BJ (cell line): ENCODE measurements at places on chromosomes 6 and 20.

DNA sequence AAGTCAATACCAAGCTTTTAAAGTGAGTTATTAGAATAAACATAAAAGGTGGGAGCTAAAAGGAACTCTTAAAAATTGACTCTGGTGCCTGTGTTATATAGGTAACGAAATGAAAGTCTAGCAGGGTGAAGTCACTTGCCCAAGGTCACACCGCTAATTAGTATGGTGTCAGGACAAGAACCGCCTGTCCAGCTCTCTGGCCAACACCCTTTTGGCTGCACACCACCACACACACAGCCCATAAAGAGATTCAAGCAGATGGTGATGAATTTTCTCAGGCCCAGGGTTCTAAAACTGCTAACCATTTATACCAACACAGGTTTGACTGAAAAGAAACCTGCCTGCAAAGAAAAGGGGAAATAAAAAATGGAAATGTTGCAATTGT is 20.2 kb downstream of the GFOD1 start:
- no peak for DNase-seq

DNA sequence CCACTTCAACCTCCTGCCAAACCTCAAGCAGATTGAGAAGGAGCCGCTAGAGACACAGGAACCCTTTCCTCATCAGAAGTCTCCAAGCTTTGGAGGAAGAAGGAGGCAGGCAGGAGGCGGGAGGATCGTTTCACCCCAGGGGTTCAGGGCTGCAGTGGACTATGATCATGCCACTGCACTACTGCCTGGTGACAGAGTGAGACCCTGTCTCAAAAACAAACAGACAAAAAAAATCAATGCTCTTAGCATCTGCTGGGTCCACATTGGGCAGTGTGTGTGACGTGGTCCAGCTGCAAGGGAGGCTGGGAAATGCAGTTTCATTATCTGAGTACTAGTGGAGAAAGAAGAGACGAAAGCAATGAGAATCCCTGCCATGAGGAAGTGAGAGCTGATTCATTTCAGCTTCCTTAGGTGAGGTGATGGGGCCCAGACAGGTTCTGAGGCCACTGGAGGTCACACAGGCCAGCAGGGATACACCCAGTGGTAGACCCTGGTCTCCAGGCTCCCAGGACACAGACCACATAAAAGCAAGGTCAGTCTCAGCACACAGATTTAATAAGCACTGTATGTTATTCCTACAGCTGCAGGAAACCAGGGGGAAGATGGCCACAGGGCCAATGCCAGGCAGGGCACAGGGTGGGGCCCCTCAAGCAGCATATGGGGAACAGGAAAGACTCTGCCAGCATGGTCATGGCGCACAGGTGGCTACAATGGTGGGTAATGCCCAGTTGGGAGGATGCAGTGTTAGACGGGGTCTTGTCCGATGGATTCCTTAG is 4.3 kb downstream of the GFRA4 start:
- DNase-seq = no peak

GRCh38 chr6:101705866-101706265 is 312.4 kb downstream of the GRIK2 start:
- DNase-seq = no peak

GRCh38 chr20:53163486-53163885 is 191.3 kb downstream of the TSHZ2 start:
- no peak for DNase-seq

GRCh38 chr20:58440021-58440767 is 51.2 kb downstream of the VAPB start:
- no peak for DNase-seq

GRCh38 chr6:7631466-7631865 is 41.5 kb downstream of the SNRNP48 start:
- DNase-seq = no peak

GRCh38 chr6:131059486-131059885 is 3.6 kb downstream of the EPB41L2 start:
- DNase-seq = no peak

- DNase-seq = no peak
These were observed 37.0 kb downstream of the FOXF2 start for GRCh38 chr6:1426416-1426815.

DNA sequence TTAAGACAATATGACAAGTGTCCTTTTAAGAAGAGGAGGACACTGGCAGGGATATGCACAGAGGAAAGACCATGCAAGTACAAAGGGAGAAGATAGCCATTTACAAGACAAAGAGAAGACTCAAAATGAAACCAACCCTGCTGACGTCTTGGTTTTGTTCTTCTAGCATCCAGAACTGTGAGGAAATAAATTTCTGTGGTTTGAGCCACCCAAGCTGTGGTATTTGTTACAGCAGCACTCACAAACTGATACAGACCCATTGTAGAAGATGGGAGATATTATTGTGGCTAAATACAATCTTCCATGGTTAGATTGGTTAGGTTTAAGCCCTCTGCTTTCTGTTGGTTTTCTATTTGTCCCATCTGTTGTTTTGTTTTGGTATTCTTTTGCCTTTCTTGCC is 88.6 kb upstream of the SLC35F1 start:
- no peak for DNase-seq

GRCh38 chr20:8361006-8361652 is 229.1 kb downstream of the PLCB1 start:
- DNase-seq = no peak

DNA sequence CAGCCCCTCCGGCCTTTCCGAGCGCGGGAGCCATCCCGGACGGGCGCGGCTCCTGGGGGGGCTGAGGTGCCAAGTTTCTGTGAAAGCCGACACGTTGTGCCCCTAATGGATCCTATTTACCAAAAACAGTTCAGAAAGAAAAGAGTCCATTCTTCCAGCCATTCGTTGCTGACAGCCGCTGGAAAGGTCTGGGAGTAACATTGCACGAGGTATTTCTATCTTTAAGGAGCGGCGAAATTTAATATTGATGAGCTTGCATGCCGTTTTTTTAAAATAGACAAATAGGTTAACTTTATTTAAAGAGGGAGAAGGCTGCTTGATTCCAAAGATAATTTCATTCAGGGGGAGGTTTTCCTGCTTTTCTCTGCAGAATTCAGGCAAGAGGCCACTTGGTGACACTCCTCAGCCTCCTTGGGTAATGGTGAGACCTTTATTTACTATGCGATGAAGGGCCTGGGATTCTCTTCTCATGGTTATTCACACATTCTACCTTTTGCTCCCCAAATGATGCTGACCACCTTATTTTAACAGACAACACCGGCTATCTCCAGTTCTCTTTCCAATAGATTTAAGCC is 988 bp downstream of the TIAM2 start:
- DNase-seq = no peak

DNA sequence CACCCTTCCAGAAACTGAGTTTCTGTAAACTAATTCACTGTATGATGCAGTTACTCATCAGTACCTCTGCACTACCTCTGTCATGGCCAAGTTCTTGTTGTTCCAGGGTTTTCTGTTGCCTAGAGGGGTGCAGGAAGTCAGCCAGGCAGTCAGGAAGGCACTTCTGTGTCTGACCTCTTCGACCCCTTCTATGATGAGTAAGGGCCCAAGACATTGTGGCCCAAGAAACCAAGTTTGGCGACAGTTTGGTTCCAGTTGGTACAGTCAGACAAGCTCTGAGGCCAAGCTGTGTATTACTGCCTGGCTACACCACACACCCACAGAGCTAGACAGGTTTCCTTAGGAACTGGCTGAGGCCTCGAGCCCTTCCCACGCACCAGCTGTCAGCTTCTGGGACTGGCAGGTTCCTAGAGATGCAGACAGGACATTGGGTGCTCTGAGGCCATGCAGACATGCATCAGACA is 41.2 kb downstream of the TRAF3IP2 start:
- no peak for DNase-seq

GRCh38 chr6:67560068-67560467 is 1075.0 kb upstream of the ADGRB3 start:
- DNase-seq = no peak

GRCh38 chr20:18822832-18823231 is 9.2 kb downstream of the SCP2D1 start:
- no peak for DNase-seq

DNA sequence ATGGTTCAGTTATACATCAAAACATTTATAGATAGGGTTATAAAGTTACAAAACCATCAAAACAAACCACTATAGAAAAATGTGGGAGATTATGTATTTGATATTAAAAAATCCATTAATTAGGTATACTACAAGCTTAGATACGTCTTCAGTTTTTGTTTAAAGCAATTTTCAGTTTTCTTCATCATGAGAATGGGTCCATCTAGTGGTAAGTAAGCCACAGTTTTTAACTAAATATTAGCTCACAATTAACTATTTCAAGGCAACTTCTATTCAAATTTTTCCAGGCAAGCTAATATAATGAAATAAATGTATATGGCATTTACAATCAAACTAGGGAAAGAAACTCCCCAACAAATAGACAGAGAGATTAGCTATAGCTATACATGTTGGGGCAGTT is 44.4 kb downstream of the RNGTT start:
- no peak for DNase-seq

- no peak for DNase-seq
These were observed 34.5 kb upstream of the FERMT1 start for GRCh38 chr20:6157345-6157744.

DNA sequence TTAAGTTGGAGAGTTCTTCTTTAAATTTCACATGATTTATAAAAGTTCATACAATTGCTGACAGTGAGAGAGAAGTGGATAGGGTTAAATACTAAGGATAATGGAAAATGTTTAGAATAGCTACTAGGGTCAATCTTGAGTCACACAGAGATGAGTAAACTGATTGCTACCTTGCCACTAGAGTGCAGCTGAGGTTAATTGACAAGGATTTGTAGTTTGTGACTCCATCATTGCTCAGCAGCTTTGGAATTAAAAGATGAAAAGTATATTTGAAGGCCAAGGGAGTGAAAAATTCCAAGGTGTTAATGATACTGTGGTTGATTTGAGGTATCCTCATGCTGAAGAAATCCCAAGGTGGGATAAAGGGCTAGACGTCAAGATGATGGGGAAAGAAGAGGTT is 524.0 kb downstream of the UTRN start:
- DNase-seq = no peak

DNA sequence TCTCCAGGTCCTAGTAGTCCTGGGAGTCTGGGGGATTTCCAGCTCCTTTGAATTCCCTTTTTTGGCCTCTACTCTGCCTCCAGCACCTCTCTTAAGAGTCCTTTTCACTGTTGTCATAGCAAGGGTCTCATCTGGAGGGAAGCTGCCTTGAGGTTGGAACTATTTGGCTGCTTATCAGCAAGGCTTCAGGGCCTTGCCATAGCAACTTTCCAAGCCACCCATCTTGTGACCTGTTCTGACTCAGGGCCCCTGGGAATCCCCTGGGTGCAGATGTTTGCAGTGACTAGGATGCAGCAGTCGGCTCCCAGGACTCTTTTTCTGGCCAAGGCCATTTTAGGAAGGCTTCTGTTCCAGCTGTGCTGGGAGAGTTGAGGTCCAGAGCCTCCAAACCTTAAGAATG is 12.4 kb downstream of the PKIG start:
- DNase-seq = no peak

- DNase-seq = no peak
These were observed 593.5 kb downstream of the TENT5A start for GRCh38 chr6:81158956-81159355.
